Fibroblast of lung (primary cell): ENCODE measurements at places on chromosomes 16 and 17.

DNA sequence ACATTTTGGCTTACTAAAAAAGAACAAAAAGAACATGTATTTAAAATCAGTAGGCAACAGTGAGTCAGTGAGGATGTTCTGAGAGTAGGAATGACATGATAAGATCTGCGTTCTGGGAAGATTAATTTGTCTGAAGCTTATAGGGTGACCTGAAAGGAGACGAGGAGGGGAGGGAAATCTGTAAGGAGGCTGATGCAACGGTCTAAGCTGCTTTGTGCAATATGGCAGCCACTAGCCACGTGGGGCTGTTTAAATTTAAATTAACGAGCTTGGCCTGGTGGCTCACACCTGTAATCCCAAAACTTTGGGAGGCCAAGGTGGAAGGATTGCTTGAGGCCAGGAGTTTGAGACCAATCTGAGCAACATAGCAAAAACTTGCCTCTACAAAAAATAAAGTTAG, 181.6 kb upstream of the CACNG3 start:
- no peak for DNase-seq

GRCh38 chr16:75304521-75305363, 53.3 kb upstream of the BCAR1 start:
- peak; percentile 96 for DNase-seq

- DNase-seq, result no peak
Observed at GRCh38 chr16:1201444-1201843, 23.6 kb downstream of the TPSG1 start.

DNA sequence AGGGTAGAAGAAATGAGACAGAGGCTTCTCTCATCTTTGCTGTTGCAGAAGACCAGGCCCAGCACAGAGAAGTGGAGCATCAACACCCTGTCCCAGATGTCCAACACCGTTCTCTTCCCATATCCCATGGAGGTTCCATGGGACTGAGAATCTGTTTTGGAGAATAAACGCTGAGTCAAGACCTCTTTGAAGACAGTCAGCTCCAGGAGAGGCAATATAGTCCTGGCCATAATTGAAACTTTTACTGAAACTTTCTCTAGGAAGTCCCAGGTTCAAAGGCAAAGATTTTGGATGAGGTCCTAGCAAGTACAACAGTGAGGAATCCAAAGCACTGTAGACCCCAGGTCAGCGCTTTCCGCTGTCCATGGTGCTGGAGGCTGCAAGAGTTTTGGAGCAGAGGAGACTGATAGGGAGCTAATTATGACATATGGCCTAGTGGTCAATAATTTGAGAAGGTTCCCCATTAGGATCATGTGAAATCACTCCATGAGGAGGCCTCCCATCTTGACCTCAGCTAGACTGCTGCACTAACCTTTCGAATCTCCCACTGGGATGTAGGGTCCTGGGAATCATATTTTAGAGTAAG, 36.0 kb downstream of the OSBPL7 start:
- peak; percentile 27 for DNase-seq

- no peak for DNase-seq
Observed at GRCh38 chr16:74726716-74727115, 26.1 kb upstream of the MLKL start.
